ENCODE measurements at places on chromosomes 6 and 20.
A peak's percentile ranks its signal among the peaks of the same experiment; 100 is the strongest.

DNA sequence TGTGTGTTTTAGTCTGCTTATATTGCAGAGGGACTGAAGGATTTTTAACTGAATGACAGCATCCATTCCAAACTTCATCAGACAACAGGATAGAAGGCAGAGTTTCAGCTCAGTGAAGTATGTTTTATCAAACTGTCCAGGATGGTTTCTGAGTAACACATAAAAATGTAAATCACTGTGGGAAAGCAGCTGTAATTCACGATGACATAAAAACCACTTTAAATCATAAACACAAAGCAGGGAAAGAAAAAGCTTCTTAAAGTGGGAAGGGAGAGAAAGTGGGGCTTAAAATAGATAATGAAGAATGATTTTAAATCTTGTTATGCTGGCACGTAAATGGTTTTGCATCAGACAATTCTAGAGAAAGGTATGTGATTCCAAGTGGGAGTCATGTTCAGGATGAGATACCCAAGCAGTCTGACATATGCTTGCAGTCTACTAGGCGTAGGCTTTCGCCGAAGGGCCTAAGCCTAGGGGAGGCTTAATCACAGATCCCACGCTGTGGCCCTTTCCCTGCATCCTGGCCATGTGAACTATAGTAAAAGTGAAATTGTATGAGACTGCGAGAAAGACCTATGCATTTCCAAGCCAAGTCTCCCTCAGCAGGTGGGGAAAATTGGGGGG lies 610.6 kb downstream of the PRKN start:
- no peak for DNase-seq

DNA sequence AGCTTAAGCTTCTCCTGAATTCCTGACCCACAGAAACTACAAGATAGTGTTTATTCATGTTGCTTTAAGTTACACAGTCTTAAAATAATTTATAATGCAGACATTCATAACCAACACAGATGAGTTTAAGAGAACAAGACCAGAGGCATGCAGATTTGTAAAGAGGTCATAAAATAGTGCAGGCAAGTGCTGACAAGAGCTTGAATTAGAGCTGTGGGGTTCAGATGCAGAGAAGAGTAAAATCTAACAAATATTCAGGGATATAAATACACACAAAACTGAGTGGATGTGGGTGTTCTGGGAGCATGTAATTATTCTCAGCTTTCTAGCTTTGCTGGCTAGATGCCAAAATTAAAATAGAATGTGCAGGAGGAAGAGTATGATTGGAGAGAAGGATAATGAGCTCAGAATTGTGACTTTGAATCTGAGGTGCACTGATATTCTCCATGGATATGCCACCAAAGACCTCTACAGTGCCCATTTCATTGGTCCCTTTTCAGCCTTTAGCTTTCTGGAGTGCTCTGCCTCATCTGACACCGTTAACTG lies 291.9 kb upstream of the SGK1 start:
- DNase-seq = no peak

DNA sequence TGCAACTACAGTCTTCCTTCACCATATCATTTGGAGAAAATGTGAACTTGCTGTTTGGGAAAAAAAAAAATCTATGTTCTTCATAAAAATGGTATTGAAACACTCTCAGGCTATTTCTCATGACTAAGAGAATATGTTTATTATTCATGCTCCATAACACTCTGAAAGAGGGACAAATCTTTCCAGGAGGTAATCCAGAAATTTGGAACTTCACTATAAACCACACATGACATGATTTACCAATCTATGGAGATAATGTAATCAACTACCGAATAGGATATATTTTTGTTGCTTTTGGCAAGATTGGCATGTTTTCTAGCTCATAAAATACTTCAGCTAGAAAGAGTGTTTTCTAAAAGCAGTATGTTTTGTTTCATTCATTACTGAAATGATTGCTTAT lies 56.3 kb downstream of the THEMIS start:
- DNase-seq = no peak

GRCh38 chr6:108689272-108690161 lies 128.8 kb downstream of the FOXO3 start:
- peak; percentile 14 for DNase-seq

DNA sequence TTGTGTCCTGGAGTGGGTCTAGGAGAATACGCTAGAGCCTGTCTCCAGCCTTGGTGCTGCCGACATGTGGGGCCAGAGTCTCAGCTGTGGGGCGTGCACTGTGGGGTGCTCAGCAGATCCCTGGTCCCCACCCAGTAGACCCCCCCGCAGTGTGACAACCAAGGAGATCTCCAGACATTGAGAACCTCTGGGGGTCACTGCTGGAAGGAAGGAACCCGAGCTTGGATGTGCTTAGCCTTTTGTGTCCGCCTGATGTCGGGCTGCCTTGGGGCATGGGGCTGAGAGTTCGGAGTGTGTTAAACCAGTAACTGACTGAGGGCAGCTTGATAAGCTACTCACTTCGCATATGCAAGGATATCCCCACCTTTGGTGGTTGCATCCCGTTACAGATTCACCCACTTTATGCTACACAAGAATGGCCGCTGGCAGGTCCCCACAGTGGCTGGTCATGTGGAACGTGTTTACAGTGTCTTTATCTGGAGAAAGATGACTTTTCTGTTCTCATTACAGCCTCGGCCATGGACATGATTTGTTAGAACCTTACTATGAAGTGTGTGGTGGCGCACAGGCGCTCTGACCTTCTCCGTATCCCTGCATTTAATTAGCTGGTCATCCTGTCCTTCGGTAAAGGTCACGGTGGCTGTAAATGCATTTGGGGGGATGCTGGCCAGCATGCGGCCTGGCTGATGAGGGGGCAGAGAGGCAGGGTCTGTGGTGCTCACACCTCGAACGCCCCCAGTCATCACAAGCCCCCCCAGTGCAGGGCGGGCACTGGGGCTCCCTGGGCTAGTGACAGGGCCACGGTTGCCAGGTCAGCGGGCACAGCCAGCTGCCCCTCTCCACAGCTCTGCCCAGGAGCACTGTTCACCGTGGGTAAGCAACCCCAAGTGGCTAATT lies 366.8 kb downstream of the TAF4 start:
- DNase-seq = no peak

GRCh38 chr6:77688649-77689048 lies 35.8 kb downstream of the MEI4 start:
- no peak for DNase-seq

GRCh38 chr20:11918981-11919380 lies 1.3 kb downstream of the BTBD3 start:
- peak; percentile 36 for DNase-seq

- no peak for DNase-seq
Observed at GRCh38 chr20:8608470-8608869, 460.4 kb upstream of the PLCB4 start.

GRCh38 chr6:146127447-146128215 lies 98.8 kb downstream of the GRM1 start:
- no peak for DNase-seq

DNA sequence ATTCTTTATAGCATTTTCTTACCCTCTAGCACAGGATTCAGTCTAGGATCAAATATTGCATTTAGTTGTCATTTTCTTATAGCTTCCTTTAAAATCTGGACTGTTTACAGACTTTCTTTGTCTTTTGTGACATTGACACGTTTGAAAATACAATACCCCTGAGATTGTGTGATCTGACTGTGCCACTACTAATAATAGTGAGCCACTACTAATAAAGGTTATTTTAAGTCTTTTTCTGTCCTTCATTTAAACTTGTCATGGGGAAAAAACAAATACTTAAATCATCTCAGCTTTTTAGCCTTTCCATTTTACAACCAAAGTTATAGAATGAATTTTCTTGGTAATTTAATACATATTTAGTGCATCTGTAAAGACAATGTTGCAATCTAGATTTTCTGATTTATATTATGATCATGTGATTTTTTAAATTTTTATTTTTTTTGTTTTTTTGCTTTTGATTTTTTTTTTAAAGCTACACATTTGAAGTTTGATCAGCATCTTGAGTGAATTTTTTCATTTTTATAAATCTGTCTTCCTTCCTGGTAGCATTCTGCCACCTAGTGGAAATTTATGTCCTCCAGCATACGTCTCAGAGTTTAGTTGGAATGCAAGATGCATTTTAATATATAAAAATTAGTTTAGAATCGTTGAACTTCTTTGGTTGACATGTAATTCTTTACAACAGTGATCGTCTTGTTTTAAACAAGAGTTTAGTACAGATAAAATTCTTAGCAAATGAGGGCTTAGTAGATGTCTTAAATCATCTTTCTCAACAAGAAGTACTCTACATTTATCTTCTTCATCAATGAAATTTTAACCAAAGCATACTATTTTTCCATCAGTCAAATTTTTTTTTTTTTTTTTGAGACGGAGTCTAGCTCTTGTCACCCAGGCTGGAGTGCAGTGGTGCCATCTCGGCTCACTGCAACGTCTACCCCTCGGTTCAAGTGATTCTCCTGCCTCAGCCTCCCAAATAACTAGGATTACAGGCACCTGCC lies 119.4 kb downstream of the NCOA3 start:
- peak; percentile 57 for DNase-seq

DNA sequence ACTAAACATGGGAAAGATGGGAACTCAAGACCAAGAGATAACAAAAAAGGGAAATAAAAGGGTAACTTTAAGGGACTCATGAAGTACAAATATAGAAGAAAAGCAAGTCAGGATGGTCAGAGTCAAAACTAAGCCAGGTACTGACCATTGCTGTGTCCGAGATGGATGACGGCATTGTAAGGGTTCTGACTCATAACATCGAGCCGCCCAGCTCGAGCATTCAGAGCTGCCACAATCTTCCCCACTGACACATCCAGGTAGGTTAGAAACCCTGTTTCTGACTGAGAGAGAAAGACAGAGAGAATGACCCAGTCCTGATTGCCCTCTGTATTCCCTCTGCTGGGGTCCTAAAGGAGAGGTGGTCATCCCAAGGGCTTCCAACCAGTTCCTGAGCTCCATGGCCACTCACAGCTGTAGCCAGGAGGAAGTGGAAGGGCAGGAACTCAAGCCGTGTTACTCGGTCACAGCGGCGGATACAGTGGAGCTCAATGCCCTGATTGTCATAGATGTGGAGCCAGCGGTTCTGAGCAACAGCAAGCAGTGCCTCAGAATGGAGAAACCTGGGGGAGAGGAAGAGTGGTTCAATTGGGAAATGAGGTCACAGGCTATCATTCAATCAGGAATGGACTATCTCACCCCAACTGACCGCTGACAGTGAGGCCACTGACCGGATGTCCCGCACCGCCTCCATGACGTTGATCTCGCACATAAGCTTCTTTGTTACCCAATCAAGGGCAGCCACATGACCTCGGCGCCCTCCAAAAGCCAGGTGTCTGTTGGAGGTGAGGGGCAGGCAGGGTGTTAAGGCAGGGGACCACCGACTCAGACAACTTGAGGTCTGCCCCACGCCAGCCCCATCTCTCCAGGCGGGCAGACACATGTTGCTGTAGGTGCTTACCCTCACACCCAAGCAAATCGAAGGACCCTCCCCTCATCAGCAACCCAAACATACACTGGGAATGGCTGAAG lies 1.8 kb downstream of the WDR46 start:
- no peak for DNase-seq

GRCh38 chr6:159190460-159190859 lies 21.3 kb downstream of the FNDC1 start:
- DNase-seq = no peak

- DNase-seq = peak; percentile 87
Observed at GRCh38 chr6:39388606-39389483, 66.3 kb upstream of the KCNK16 start.

GRCh38 chr6:146770275-146770964 lies 171.6 kb downstream of the ADGB start:
- DNase-seq = no peak

- no peak for DNase-seq
Observed at GRCh38 chr20:63315240-63315689, 22.3 kb downstream of the COL20A1 start.

DNA sequence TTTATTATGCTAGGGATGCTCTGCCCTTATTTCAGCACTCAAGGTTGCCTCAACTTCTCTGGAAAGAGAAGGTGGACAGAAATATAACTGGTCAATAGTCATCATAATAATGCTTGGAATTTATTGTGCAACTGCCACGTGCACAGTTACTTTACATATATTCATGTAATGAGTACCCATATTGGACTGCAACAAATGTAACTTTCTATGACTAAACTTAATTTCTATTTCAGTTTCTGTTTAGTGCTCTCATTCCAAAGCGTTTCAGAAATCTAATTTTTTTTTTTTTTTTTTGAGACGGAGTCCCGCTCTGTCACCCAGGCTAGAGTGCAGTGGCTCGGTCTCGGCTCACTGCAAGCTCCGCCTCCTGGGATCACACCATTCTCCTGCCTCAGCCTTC lies 28.3 kb upstream of the CD83 start:
- DNase-seq = no peak

GRCh38 chr6:154202339-154202738 lies 154.3 kb downstream of the IPCEF1 start:
- DNase-seq = no peak

- DNase-seq = no peak
Observed at GRCh38 chr6:110329348-110329713, 28.8 kb downstream of the METTL24 start.

DNA sequence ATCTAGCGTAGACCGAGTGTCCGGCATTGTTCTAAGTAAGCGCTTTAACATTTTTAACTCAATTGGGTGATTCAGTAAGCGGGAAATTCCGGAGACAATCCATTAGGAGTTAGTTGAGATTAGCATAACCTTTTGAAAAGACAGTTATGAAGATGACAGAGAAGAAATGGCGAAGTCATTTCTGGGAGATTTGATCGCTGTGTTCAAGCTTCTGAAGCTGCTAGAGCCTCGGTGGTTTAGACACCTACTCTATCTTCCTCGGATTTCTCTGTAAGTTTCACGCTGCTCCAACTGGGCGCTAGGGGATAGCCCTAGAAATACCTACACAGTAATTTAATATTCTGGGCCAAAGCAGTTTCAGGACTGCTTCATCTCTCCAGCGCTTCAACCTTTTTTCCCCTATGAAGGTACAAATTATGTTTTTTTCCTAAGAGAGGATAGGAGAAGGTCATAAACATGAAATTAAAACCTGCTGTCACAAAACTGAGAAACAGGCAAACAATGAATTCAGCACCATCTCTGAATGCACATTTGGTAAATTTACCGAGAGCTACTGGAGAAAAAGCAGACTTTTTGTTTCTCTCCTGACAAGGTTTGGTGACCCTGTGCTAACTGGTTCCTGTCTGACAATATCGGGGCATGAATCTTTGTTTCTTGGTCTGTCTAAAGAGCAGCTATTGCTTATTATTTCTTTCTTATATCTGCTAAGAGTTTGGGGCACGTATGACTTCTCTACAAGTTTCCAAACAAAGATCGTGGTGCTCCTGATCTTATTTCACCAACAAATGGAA lies 22.4 kb downstream of the ZNF311 start:
- DNase-seq = peak; percentile 59

DNA sequence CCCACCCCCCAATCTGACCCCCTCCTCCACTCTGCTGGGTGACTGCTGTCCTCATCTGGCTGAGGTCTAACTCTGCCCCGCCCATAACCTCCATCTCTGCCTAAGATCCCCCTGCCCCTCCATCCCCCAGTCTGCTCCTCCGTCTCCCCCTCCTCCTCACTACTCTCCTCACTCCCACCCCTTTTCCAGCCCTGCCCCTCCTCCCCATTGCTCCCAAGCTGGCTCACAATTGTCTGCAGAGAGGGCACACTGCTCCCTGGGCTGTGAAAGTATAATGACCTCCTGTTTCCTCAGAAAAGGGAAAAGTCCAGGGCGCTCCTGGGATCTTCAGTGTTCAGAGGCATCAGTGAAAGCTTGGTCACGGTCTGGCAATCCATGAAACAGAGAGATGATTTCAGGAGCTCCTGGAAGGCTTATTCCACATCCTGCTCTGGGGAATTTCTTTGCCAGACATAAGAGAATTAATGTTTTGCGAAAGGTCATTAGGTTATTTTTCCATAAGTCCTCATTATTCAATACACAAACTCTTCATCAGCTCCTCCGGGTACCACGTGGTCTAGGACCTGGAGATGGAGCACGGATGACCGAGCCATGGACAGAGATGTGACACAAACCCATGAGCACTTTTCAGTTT lies 21.5 kb downstream of the CST5 start:
- no peak for DNase-seq
